CD8-positive, alpha-beta memory T cell (primary cell): ENCODE measurements at places on chromosomes 4 and X. TPM values are rescaled to one million over a fixed set of nuclear protein-coding genes. Genes with fewer than 3 reads are reported as not detected.
A peak's percentile ranks its signal among the peaks of the same experiment; 100 is the strongest.

Gene HSFX1
- total RNA-seq = not detected

Gene KIF4A
- total RNA-seq = 16.5 TPM

Gene LEF1
- 55.1 TPM for total RNA-seq

Gene SLC4A4
- total RNA-seq = 1.3 TPM

Gene UCP1
- total RNA-seq = not detected

Gene APBB2
- 1.1 TPM for total RNA-seq

Gene CSAG1
- total RNA-seq = not detected

Gene ADRA2C
- not detected for total RNA-seq

Gene EDA2R
- 1.6 TPM for total RNA-seq

Gene TACR3
- not detected for total RNA-seq

Gene CASP3
- 75.1 TPM for total RNA-seq

Gene DUSP21
- not detected for total RNA-seq

Gene RXFP1
- total RNA-seq = not detected

Gene SPIN3
- 5.6 TPM for total RNA-seq

- peak; percentile 54 for DNase-seq
These were observed 34.3 kb downstream of the NLGN3 start for GRCh38 chrX:71178908-71179307.

DNA sequence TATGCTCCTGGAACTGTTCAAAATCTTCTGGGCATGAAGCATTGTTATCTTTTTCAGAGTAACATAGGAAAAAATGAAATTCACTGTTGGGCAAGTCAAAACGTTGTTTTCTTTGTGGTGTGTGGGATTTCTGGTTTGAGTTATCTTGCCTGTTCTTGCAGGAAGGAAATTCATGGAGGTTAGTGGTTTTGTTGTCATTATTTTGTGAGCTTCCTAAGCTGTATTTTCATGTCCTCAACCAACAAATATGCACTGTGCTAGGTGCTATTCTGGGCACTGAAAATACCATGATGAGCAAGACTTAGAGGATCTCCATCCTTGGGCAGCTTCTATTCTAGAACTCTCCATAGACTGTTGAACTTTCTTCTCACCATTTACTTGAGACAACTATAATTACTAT is 16.9 kb downstream of the SPINK2 start:
- no peaks in the 10 kb centered on the region for H3K36me3 ChIP-seq
- H3K27ac ChIP-seq = no peak overlapping the region
- no peak overlapping the region for H3K4me3 ChIP-seq
- peaks cover 2% of the 10 kb centered on the region for H3K4me1 ChIP-seq

DNA sequence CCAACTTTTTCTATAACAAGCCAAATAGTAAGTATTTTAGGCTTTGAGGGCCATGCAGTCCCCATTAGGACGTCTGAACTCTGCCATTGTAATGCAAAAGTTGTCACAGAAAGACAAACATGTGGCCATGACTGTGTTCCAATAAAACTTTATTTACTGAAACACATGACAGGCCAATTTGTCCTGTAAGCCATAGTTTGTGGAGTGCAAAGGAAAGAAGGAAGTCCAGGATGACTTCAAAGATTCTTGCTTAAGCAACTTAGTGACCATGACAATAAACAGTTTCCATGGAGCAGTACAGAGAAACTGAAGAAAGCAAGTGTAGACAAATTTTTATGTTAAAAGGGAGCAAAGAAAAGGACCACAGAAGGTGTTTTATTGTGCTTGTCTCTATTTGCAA is 35.0 kb upstream of the MYOZ2 start:
- no peak for DNase-seq
- no peaks in the 10 kb centered on the region for H3K27me3 ChIP-seq
- H3K36me3 ChIP-seq = no peaks in the 10 kb centered on the region
- H3K4me1 ChIP-seq = no peaks in the 10 kb centered on the region

- no peak for DNase-seq
- no peak overlapping the region for H3K4me3 ChIP-seq
- no peaks in the 10 kb centered on the region for H3K36me3 ChIP-seq
- H3K27me3 ChIP-seq = no peaks in the 10 kb centered on the region
- H3K27ac ChIP-seq = no peak overlapping the region
These were observed 165.0 kb upstream of the HS3ST1 start for GRCh38 chr4:11593576-11594116.

- no peaks in the 10 kb centered on the region for H3K27me3 ChIP-seq
- no peaks in the 10 kb centered on the region for H3K36me3 ChIP-seq
These were observed 243.9 kb upstream of the FAT4 start for GRCh38 chr4:125070861-125071260.

- no peak overlapping the region for H3K27ac ChIP-seq
- peaks cover 4% of the 10 kb centered on the region for H3K4me1 ChIP-seq
- peaks cover 15% of the 10 kb centered on the region for H3K27me3 ChIP-seq
- no peaks in the 10 kb centered on the region for H3K36me3 ChIP-seq
These were observed 11.2 kb upstream of the PDGFRA start for GRCh38 chr4:54217642-54218495.

- H3K36me3 ChIP-seq = no peaks in the 10 kb centered on the region
- no peaks in the 10 kb centered on the region for H3K4me1 ChIP-seq
- DNase-seq = no peak
- H3K27me3 ChIP-seq = no peaks in the 10 kb centered on the region
- no peak overlapping the region for H3K27ac ChIP-seq
These were observed 81.1 kb downstream of the FAAH2 start for GRCh38 chrX:57367649-57368048.

DNA sequence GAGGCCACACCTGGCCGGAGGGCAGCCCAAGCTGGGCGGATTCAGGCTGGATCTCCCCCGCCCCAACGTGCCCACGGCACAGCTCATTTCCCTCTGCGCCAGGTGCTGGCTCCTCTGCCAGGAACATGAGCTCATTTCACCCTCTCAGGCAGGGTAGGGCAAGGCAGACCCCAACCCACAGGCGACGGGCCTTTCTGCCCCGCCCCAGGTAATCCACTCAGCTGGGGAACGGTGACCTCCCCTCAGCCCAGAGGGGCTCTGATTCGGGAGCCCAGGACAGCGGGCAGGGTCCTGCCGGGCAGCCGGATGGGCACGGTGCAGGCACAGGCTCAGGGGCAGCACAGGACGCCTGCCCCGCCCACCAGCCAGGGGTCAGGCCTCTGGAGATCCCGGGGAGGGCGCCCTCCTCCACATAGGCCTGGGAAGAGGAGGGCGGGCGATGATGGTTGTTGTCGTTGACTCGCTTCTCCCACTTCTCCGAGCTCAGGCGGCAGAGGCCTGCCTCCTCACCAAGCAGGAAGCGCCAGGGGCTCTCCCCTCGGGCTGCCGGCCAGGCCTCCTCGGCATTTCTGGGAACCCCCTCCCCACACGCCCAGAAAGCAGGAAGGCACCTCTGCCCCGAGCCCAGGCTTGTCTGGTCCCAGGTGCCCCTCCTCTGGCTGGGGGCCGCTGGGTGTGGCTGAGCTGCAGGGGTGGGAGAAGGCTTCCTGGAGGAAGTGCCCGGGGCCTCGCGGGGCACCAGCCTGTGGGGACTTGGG is 31.1 kb downstream of the TACC3 start:
- peaks cover 12% of the 10 kb centered on the region for H3K4me1 ChIP-seq
- H3K36me3 ChIP-seq = no peaks in the 10 kb centered on the region
- DNase-seq = no peak
- H3K4me3 ChIP-seq = no peak overlapping the region
- H3K27me3 ChIP-seq = no peaks in the 10 kb centered on the region

DNA sequence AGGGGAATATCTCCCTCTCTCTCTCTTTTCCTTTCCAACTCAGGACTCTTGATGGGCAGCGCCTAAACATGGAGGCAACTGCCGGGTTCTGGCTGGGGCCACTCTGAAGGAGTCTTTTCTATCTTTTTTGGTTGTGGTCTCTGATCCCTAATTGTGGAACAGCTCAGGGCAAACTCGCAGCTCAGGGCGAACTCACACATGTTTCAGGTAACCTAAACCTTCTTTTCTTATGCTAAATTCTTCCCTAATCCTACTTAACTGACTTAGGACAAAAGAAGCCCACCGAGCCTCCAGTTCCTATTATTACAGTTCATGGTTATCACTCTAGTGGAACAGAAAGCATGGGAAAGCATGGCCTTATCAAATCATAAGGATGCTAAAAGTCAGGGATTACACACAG is 21.3 kb downstream of the ETDA start:
- no peaks in the 10 kb centered on the region for H3K4me1 ChIP-seq
- no peak overlapping the region for H3K27ac ChIP-seq
- H3K4me3 ChIP-seq = no peak overlapping the region
- H3K36me3 ChIP-seq = no peaks in the 10 kb centered on the region

DNA sequence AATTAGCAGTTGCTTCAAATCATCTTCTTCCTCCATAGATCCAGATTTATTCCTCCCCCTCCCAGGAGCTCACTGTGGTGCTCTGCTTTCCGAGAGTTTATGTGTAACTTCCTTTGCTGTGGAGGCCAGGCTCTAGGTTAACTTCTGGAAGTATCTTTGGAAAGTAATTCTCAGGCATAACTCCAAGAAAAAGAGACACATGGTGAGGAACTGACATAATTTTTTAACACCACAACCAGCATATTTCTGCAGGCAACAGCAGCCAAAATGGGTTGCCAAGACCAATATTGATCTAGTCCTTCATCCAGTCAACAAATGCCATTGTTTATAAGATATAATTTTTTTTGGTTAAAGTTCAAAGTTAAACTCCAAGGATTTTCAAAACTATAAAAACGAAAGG is 114.5 kb upstream of the RBPJ start:
- DNase-seq = no peak
- H3K4me3 ChIP-seq = no peak overlapping the region
- H3K36me3 ChIP-seq = no peaks in the 10 kb centered on the region
- no peaks in the 10 kb centered on the region for H3K27me3 ChIP-seq
- peaks cover 19% of the 10 kb centered on the region for H3K4me1 ChIP-seq

DNA sequence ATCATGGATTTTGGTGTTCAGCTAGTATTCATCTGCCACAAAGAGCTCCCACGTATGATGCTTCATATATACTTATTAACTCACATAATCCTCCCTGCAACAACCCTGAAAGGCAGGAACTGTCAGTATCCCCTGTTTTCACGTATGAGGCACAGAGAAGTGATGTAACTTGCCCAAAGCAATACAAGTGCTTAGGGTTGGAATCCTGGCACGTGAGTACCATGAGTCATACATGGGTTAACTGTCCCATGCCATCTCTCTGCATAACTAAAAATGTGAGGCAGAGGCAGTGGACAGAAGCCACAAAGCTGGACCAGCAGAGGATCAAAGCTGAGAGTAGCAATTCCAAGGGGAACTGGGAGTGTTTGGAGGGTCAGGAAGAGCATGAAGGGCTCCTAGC is 35.7 kb upstream of the EGFL6 start:
- H3K36me3 ChIP-seq = no peaks in the 10 kb centered on the region
- H3K4me3 ChIP-seq = no peak overlapping the region
- no peaks in the 10 kb centered on the region for H3K4me1 ChIP-seq
- H3K27me3 ChIP-seq = no peaks in the 10 kb centered on the region
- no peak overlapping the region for H3K27ac ChIP-seq

GRCh38 chr4:78441756-78442155 is 109.8 kb upstream of the ANXA3 start:
- DNase-seq = no peak
- H3K27ac ChIP-seq = no peak overlapping the region
- H3K4me3 ChIP-seq = no peak overlapping the region
- no peaks in the 10 kb centered on the region for H3K36me3 ChIP-seq
- H3K27me3 ChIP-seq = no peaks in the 10 kb centered on the region

DNA sequence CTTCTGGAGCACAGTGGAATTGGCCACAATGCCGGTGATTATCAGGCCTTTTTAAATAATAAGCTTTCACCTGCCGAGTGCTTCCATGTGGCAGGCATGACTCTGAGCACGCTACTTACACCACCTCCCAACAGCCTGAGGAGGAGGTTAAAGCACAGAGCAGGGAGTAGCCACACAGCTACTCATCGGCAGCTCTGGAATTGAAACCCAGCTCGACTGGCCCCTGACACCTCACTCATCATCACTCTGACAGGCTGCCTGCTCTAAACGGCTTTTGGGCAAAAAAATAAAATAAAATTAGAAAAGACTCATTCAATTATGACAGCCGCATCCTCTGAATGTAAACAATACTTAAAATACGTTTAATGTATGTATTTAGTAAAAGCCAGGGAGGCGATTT is 326.4 kb upstream of the NOCT start:
- no peaks in the 10 kb centered on the region for H3K27me3 ChIP-seq
- no peak for DNase-seq
- H3K27ac ChIP-seq = no peak overlapping the region
- no peak overlapping the region for H3K4me3 ChIP-seq
- H3K4me1 ChIP-seq = no peaks in the 10 kb centered on the region

- no peak overlapping the region for H3K4me3 ChIP-seq
- no peaks in the 10 kb centered on the region for H3K4me1 ChIP-seq
- no peaks in the 10 kb centered on the region for H3K27me3 ChIP-seq
- no peak for DNase-seq
These were observed 72.0 kb downstream of the FRMPD4 start for GRCh38 chrX:12210196-12210815.

- no peaks in the 10 kb centered on the region for H3K36me3 ChIP-seq
- H3K27ac ChIP-seq = no peak overlapping the region
- no peaks in the 10 kb centered on the region for H3K27me3 ChIP-seq
These were observed 57.1 kb downstream of the RBM46 start for GRCh38 chr4:154838155-154838554.

DNA sequence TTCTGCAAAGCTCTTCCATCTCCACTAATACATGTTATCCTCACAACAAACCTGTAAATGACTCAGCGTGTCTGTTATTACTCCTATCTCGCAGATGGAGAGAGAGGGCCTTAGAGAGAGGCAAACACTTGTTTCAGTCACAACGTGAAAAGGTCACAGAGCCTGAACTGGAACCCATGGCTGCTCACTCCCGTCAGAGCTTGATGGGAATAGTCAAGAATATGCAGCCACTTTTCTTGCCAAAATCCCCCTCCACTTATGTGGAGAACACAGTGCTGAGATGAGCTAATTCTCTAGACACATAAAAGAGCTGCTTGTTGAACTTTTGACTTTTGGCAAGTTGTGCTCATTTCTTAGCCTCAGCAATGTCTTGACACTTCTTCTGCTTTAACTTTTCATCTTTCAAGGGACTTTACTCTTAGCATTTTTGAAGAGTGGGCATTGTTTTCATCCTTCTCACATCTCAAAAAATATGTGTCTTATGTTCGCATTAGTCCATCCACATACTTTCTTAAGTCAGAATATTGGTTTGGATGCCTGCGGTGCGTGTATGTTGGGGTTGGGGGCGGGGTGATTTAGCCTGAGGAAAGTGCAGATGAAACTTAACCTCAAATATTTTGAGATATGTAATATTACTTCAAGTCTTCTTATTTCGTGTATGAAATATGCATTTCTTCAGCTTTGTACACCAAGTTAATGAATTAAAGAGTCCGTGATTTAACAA is 69.2 kb downstream of the SYNPO2 start:
- no peaks in the 10 kb centered on the region for H3K36me3 ChIP-seq
- no peaks in the 10 kb centered on the region for H3K27me3 ChIP-seq
- no peak for DNase-seq
- H3K4me3 ChIP-seq = no peak overlapping the region

DNA sequence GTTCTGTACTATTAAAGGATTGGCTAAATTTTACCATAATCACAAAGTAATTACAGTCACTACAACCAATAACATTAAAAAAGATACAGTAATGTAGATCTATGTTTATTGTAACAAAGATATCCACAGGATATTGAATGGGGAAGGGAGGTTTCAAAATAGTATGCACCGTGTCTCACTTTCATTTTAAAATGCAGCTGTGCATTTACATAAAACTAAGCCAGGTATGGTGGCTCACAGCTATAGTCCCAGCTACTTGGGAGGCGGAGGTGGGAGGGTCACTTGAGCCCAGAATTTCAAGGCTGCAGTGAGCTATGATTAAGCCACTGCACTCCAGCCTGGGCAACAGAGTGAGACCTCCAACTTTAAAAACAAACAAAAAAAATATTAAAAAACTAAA is 8.5 kb downstream of the SRP72 start:
- H3K27me3 ChIP-seq = no peaks in the 10 kb centered on the region
- DNase-seq = no peak
- H3K4me3 ChIP-seq = no peak overlapping the region
- H3K36me3 ChIP-seq = peaks cover 61% of the 10 kb centered on the region
